ENCODE measurements at places on chromosomes 3 and 15. TPM values are rescaled to one million over a fixed set of nuclear protein-coding genes. Genes with fewer than 3 reads are reported as not detected.
A peak's percentile ranks its signal among the peaks of the same experiment; 100 is the strongest.

Gene NTRK3
- 2.8 TPM for total RNA-seq

Gene GCSAM
- total RNA-seq, result 0.90 TPM

Gene UROC1
- total RNA-seq, result not detected

Gene CXCR6
- 4.7 TPM for total RNA-seq

Gene VEPH1
- 139 TPM for total RNA-seq

Gene RGMA
- 4.1 TPM for total RNA-seq

- H3K27ac ChIP-seq, result no peak overlapping the region
- H3K4me3 ChIP-seq, result no peak overlapping the region
- no peaks in the 10 kb centered on the region for H3K36me3 ChIP-seq
- no peak for DNase-seq
- no peaks in the 10 kb centered on the region for H3K27me3 ChIP-seq
- H3K4me1 ChIP-seq, result no peaks in the 10 kb centered on the region
Observed at GRCh38 chr3:147157631-147158030, 248.7 kb downstream of the ZIC4 start.

DNA sequence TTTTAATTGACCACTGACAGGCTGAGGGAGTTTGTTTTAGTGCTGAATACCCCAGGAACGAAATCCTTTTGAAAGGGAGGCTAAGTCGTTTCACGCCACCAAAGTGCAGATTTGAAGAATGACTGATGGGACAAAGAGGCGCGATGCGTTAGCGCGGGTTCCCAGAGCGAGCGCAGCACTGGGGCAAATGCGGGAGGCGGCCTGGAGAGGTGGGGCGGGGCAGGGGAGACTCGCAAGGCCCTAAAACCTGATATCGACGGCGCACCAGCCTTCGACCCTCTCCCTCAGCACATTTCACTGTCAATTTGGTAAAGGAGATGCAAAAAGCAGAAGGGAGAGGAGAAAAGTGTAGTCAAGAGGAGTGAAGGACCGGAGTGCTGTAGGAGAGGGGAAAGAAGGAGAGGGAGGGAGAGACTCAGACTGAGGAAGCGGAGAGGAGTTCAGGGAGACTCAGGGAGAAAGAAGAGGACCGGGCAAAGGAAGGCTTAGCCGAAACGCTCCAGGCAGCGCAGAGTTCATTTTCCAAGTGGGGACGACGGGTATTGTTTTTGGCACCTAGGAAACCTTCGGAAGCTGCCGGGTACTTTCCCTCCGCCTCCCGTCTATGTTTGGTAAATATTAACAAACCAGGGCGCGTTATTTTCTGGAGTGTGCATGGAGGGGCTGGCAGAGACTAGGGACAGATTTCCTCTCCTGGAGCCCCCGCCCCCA is 3.8 kb upstream of the FOXB1 start:
- DNase-seq, result no peak
- H3K27ac ChIP-seq, result no peak overlapping the region
- no peak overlapping the region for H3K4me3 ChIP-seq
- peaks cover 99% of the 10 kb centered on the region for H3K27me3 ChIP-seq
- H3K36me3 ChIP-seq, result no peaks in the 10 kb centered on the region

- H3K27ac ChIP-seq, result peak overlapping the region; percentile 90
- H3K4me3 ChIP-seq, result peak overlapping the region; percentile 81
- peak; percentile 91 for DNase-seq
- no peaks in the 10 kb centered on the region for H3K27me3 ChIP-seq
- H3K36me3 ChIP-seq, result no peaks in the 10 kb centered on the region
Observed at GRCh38 chr3:183253528-183254486, 754 bp downstream of the B3GNT5 start.

DNA sequence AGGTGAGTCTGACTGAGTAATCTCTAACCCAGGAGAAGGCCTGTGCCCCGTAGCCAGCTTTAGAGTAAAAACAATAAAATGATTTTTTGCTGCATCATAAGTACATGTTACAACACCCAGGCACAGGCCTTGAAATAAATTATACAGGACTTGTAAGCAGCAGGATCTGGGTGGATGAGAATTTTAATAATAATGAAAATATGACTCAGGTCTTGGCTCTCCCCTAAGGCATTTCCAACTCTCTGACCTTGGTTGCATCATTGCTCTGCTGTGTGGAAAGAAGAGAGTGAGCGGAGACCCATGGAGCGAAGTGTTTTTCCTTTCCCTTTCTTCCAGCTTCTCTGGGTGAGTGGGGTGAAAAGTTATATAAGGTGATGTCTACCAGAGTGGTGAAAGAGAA is 44.6 kb downstream of the EOMES start:
- peaks cover 5% of the 10 kb centered on the region for H3K4me1 ChIP-seq
- no peak overlapping the region for H3K4me3 ChIP-seq
- H3K27me3 ChIP-seq, result no peaks in the 10 kb centered on the region
- H3K27ac ChIP-seq, result no peak overlapping the region

- peaks cover 19% of the 10 kb centered on the region for H3K36me3 ChIP-seq
- no peak for DNase-seq
- peaks cover 16% of the 10 kb centered on the region for H3K4me1 ChIP-seq
- H3K4me3 ChIP-seq, result no peak overlapping the region
Observed at GRCh38 chr3:186964616-186965015, 34.3 kb downstream of the ST6GAL1 start.

GRCh38 chr15:35308802-35309201 is 223.7 kb upstream of the NANOGP8 start:
- peaks cover 26% of the 10 kb centered on the region for H3K4me1 ChIP-seq
- no peaks in the 10 kb centered on the region for H3K36me3 ChIP-seq
- peak overlapping the region; percentile 20 for H3K27ac ChIP-seq
- no peak for DNase-seq
- no peak overlapping the region for H3K4me3 ChIP-seq
- no peaks in the 10 kb centered on the region for H3K27me3 ChIP-seq

DNA sequence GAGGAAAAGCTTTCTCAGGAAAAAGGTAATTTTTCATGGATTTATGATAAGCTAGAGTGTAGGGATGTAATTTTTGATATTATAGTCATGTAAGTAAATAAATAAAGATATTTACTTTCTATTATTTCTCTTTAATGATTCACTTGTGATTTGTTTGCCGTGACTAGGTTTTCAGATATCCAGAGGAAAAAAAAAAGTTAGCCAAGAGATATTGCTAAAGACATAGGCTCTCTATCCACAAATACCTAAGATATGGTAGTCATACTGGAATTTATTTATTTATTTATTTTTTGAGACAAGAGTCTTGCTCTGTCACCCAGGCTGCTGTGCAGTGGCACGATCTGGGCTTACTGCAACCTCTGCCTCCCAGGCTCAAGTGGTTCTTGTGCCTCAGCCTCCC is 59.9 kb downstream of the AP4E1 start:
- no peak overlapping the region for H3K27ac ChIP-seq
- H3K27me3 ChIP-seq, result no peaks in the 10 kb centered on the region
- H3K36me3 ChIP-seq, result peaks cover 31% of the 10 kb centered on the region
- no peaks in the 10 kb centered on the region for H3K4me1 ChIP-seq
- no peak overlapping the region for H3K4me3 ChIP-seq

DNA sequence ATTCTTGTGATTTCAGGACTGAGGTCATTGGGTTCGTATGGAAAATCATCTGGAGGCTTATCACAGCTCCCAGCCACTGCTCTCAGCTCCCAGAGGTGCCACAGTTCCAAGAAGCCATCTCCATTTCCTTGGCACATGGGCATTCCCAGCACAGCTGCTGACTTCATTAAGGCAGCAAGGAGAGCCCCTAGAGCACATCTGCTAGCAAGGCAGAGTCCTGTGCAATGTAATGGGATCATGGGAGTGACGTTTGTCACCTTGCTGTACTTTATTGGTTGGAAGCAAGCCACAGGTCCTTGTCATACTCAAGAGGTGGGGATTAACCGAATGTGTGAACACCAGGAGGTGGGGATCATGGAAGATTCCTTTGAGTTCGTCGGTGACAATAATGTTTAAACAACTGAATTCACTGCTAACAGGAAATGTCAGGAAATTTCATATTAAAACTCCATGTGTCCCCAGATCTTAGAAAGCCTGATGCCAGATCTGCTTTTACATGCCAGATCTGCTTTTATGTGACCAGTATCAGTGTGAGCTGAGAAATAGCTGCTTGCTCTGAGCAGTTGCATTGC is 148.8 kb downstream of the GABRG3 start:
- H3K27ac ChIP-seq, result no peak overlapping the region
- no peaks in the 10 kb centered on the region for H3K4me1 ChIP-seq
- H3K36me3 ChIP-seq, result no peaks in the 10 kb centered on the region
- no peaks in the 10 kb centered on the region for H3K27me3 ChIP-seq

DNA sequence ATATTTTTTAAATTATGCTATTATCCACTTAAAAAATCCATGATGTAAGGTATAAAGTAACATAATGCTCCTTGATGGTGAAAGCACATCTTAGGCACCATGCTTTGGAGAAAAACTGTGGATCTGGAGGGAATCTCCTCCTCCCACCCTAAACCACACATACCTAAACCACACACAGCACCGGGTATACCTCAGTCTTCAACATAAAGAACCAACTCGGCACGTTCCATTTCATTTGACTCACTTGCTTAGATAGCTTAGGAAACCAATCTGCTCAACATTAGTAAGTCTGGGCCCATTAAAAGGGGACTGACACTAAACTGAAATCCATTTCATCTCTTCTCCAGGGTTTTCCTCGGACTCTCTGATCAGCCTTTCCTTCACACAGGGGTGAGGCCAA is 945.7 kb upstream of the CFAP20DC start:
- no peak for DNase-seq
- H3K4me1 ChIP-seq, result no peaks in the 10 kb centered on the region
- H3K27me3 ChIP-seq, result no peaks in the 10 kb centered on the region
- H3K36me3 ChIP-seq, result no peaks in the 10 kb centered on the region
- H3K4me3 ChIP-seq, result no peak overlapping the region
- H3K27ac ChIP-seq, result no peak overlapping the region

GRCh38 chr15:78130466-78131294 is 565 bp downstream of the CIB2 start:
- no peaks in the 10 kb centered on the region for H3K27me3 ChIP-seq
- H3K4me3 ChIP-seq, result peak overlapping the region; percentile 81
- H3K36me3 ChIP-seq, result no peaks in the 10 kb centered on the region
- no peak overlapping the region for H3K27ac ChIP-seq
- peak; percentile 71 for DNase-seq

GRCh38 chr15:68415061-68415460 is 16.9 kb downstream of the ITGA11 start:
- DNase-seq, result no peak
- H3K4me1 ChIP-seq, result no peaks in the 10 kb centered on the region
- no peaks in the 10 kb centered on the region for H3K27me3 ChIP-seq
- H3K4me3 ChIP-seq, result no peak overlapping the region
- H3K27ac ChIP-seq, result no peak overlapping the region

DNA sequence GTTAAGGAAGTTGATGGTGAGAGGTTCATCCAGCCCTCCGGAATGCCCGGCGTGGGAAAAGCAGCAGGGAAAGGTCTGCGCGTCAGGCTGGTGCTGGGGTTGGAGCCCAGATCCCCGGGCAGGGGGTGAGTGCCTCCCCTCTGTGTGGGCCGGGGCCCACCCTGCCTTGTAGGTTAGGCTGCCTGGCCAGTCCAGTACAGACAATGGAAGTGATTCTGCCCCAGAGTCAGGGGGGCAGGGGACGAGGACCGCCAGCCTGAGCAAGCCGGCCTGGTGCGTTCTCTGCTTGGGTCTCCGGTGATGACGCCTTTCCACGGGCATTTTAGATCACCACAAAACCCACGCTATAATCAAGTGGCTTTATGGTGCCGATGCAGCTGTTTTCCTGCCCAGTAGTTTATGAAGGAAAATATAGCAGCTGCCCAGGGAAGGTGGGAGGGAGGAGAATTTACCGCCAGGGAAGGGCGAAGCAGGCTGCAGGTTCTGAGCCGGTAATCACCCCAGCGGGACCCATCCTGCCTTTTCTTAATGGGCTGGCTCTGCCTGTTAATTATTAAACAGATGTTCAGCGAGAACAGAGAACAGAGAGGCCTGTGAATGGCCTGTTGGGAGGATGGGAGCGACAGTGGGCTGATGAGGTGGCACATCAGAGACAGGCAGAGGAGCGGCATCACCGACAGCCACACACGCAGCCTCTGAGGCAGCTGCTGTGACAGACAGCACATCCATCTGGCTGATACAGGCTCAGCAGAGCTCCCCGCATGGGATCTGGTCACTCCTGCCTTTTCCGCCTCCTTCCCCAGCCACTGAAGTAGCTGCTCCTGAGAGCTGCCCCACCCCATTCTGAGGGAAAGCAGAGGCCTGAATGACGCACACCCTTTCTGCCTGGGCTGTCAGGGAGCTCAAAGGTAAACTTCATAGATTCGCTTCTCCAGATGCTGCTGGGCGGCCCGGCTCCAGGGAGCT is 35.2 kb downstream of the BDH1 start:
- no peak overlapping the region for H3K27ac ChIP-seq
- H3K27me3 ChIP-seq, result no peaks in the 10 kb centered on the region
- H3K4me1 ChIP-seq, result peaks cover 16% of the 10 kb centered on the region
- DNase-seq, result peak; percentile 76
- H3K4me3 ChIP-seq, result no peak overlapping the region
- H3K36me3 ChIP-seq, result no peaks in the 10 kb centered on the region

DNA sequence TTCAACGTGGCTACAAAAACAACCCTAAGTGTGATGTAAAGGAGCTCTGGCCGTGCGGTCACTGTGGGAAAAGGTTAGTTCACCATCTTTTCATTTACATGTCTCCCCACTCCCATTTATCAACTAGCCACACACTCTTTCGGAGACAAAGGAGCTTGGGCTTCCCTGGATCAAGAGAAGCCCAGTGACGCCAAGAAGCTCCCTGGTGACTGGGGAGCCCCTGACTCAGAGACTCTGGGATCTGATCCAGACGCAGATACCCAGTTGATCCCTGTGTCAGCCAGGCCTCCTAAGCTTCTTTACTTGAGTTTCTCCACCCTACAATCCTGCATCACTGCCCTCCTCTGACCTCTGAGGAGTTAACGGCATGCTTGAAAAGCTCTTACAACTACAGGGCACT is 43.9 kb downstream of the HEG1 start:
- no peak for DNase-seq
- peaks cover 98% of the 10 kb centered on the region for H3K36me3 ChIP-seq
- no peak overlapping the region for H3K27ac ChIP-seq
- peaks cover 8% of the 10 kb centered on the region for H3K4me1 ChIP-seq

GRCh38 chr3:150227839-150228238 is 180.3 kb upstream of the TSC22D2 start:
- H3K27ac ChIP-seq, result no peak overlapping the region
- no peak for DNase-seq
- H3K36me3 ChIP-seq, result no peaks in the 10 kb centered on the region

- no peaks in the 10 kb centered on the region for H3K36me3 ChIP-seq
- H3K27me3 ChIP-seq, result no peaks in the 10 kb centered on the region
- no peaks in the 10 kb centered on the region for H3K4me1 ChIP-seq
- H3K27ac ChIP-seq, result no peak overlapping the region
- no peak for DNase-seq
- no peak overlapping the region for H3K4me3 ChIP-seq
Observed at GRCh38 chr3:118187221-118187620, 847.4 kb downstream of the IGSF11 start.

GRCh38 chr3:189121092-189121491 is 50.7 kb upstream of the TPRG1 start:
- H3K4me1 ChIP-seq, result peaks cover 19% of the 10 kb centered on the region
- H3K27me3 ChIP-seq, result no peaks in the 10 kb centered on the region
- no peaks in the 10 kb centered on the region for H3K36me3 ChIP-seq
- H3K27ac ChIP-seq, result peak overlapping the region; percentile 55

GRCh38 chr15:92903631-92903965 is 3.5 kb downstream of the CHD2 start:
- H3K27ac ChIP-seq, result peak overlapping the region; percentile 99
- H3K27me3 ChIP-seq, result no peaks in the 10 kb centered on the region
- H3K4me1 ChIP-seq, result peaks cover 42% of the 10 kb centered on the region
- DNase-seq, result no peak
